OCI-LY7 (cell line): ENCODE measurements at places on chromosomes 2 and 18. TPM values are rescaled to one million over a fixed set of nuclear protein-coding genes. Genes with fewer than 3 reads are reported as not detected.

SOS1 gene
- 40.0 and 47.9 TPM in 2 replicates for total RNA-seq

GRCh38 chr2:120406566-120406965 is 60.6 kb downstream of the INHBB start:
- no peak for DNase-seq

HOXD12 gene
- total RNA-seq: 0.25 TPM in 1 of 2 replicates, not detected in the other

DNA sequence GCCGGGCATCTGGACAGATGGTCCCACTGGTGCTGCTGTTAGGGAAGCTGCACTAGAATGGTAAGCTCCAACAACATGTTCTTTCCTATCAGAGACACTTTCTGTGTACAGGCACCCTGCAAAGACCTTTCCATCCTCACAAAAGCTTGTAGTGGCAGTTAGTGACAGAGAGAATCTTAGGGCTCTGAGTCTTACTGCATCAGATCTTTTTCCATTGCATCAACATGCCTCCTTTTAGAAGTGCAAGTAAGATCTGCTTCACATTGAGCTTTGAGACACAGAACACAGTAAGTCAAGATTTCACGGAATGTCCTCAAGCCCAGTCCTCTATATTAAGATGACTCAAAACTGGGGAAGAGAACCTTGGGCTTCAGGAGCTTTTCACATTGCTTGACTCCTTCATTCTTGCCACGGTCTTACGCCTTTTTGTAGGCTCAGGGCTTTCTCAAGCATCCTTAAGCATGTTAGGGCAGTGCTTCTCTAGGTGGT is 52.6 kb downstream of the ARL4C start:
- DNase-seq: peak; percentile 28

SUCLG1 gene
- total RNA-seq: 62.3 and 66.4 TPM in 2 replicates

- no peak for DNase-seq
Measured at GRCh38 chr2:25035537-25036220, 6.2 kb upstream of the EFR3B start.

DSEL gene
- total RNA-seq: not detected in 2 replicates

- no peak for DNase-seq
Measured at GRCh38 chr2:237228281-237228625, 142.6 kb downstream of the COPS8 start.

GRCh38 chr18:79133724-79134123 is 64.5 kb downstream of the ATP9B start:
- no peak for DNase-seq

DNA sequence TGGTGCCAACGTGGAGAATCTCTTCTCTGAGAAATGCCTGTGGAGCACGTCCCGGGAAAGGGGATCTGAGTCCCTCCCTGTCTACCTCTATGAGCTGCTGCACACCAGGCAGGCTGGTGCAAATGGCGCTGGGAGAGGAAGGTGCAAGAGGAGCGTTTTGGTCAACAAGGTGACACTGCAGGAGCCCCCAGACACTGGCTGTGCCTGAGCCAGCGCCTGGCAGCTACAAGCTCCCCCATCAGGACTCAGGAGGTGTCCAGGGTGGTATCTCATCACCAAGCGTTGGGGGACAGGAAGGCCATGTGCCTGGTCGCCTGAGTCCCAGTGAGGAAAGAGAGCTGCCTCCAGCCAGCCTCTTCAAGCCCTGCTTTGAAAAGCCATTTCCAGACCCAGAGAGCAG is 173.4 kb downstream of the TNS1 start:
- no peak for DNase-seq

DNA sequence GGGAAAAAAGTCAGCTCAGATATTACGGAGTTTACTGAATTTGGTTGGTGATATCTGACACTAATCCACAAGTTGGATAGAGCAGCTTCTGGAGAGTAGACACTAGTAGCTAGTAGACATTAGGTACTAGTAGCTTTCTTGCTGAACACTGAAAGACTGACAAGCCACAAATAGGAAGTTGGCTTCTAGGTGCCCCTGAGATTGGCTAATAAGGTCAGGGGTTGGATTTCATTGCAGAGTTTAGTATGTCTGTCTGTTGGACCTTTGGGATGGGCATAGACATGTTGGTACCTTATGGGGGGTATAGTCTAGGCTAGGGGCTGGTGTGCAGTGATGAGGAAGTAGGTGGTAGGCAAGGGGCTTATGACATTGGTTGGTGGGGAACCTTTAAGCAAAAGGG is 164.9 kb upstream of the LRRTM1 start:
- no peak for DNase-seq

DNA sequence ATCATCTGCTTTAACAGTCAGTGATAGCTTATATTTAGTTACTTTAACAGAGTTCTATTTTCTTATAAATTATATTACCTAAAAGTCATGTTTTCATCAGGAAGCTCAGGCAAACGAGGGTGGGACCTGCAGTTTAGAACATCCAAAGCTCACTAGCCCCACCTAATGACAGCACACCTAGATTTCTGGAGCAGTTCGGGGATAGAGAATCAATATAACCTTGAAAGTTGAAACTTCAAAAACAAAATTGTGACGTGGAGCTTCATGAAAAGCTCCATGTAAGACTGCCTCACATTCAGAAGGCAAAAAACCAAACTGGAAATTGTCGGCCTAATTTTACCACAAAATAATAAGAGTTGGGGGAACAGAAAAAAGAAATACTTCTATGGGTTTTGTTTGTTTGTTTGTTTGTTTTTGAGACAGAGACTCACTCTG is 185.9 kb upstream of the CCDC150 start:
- peak; percentile 47 for DNase-seq

TRPM8 gene
- total RNA-seq: not detected in 2 replicates

DNA sequence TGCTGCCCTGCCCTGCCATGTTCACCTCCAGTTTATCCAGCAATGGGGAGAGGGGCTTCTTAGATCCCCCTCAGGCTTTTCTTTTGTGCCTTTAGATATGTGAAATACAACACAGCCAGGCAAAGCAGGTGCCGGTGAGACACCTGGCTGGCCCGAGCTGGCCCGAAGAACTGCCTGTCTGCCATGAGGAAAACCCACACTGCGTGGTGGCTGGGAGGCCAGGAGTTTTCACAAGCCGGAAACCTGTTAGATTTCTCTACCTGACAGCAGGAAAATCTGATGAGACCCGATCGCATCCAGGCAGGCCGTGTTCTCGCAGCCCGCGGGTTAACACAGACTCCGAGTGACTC is 5.7 kb upstream of the GAL3ST2 start:
- no peak for DNase-seq
